ENCODE measurements at places on chromosomes 12 and 14.

GRCh38 chr12:101209319-101210302 lies at the start of gene SLC5A8:
SLC5A8 (minus strand) TSS chr12:101210238; CDS start chr12:101209848, 390 bp downstream.
- DNase-seq = no peak

- DNase-seq = no peak
These were observed 1035.0 kb downstream of the SLC16A7 start for GRCh38 chr12:60630796-60631195.

DNA sequence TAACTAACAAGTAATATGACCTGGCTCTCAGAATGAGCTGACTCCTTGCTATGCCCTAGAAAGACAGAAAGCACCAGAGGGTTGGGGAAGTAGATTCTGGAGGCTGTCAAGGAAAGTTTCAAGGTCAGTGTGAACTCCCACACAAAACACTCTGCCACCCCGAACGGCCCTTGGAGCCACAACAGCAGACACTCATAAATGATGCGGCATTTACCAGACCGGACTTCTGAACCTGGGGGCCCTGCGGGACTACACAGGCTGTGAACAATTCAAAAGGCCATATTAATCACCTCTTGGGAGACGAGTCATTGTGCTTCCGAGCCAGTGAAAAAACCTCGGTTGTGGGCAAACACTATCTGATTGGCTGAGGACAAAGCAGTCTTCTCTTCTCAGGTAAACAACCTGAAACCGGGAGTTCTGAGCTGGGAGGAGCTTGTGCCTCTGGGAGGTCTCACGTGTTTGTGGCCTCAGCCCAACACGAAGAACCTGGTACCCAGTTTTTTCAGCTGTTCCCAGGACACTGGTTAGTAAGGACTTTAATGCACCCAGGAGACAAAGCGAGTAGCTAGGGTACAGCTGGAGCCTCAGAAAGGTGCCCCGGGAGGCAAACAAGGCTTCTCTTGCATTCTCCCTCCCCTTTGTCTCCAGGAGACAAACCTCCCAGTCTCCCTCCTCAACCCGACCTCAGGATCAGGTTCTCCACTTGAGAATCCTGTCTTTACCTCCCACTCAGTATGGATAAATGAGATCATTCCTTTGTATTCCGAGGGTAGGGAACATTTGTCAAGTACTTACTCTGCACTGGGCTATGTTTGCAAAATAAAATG lies 35.3 kb downstream of the VWF start:
- no peak for DNase-seq

GRCh38 chr12:56086608-56087007 lies 6.6 kb downstream of the ERBB3 start:
- no peak for DNase-seq

- DNase-seq = no peak
These were observed 398.8 kb upstream of the RGS6 start for GRCh38 chr14:71533390-71533789.

DNA sequence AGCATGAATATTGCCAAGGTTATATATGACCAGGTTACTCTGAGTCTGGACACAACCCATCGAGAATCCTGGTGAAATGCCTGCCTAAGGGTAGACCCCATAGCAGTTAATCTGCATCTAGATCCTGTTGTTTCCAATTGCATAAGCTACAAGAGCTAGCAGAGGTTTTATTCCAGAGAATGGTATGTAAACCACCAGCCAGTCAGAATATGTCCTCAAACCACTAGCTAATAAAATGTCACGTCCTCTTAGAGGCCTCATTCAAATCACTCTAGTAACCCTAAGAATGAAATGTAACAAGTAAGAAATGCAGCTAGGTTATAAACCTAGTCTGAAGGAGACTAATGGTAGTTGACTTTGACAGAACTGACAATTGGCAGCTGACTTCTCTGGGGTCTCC lies 9.0 kb upstream of the YLPM1 start:
- DNase-seq = no peak

- DNase-seq = peak; percentile 45
These were observed 192.4 kb upstream of the SLC16A7 start for GRCh38 chr12:59403259-59403932.

DNA sequence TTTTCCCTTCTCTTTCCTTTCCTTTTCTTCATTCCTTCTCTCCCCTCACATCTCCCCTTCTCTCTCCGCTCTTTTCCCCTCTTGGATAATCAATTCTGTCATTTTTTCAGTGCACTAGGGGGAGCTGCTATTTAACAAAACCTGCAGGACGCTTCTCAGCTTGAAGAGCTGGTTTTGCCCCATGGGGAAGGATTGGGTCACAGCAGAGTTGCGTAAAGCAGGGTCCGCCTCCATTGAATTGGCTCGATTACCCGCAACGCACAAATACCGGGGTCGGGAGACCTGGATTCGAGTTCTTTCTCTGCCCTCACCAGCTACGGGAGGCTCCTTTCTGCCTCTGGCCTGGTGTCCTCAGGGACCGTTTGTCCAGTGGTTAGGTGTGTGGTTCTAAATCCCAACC lies 42.1 kb upstream of the CHGA start:
- DNase-seq = no peak

- peak; percentile 13 for DNase-seq
These were observed 62.2 kb upstream of the OR4E1 start for GRCh38 chr14:21735639-21736307.

- no peak for DNase-seq
These were observed 461.2 kb downstream of the TMEM121 start for GRCh38 chr14:105987563-105987962.

DNA sequence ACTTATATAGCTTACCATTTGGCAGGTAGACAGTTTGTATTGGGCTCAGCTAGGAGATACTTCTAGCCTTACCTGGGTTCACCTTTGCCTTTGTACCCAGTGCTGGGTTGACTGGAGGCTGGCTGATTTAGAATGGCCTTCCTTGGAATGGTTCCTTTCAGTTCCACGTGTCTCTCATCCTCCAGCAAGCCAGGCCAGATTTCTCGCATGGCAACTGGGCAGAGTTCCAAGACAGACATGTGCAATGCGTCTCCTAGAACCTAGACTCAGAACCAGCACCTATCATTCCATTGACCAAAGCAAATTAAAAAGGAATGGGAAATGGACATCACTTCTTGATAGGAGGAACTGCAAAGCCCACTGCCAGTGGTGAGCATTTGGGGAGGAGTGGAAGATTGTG lies 79.1 kb upstream of the BDKRB2 start:
- no peak for DNase-seq

- DNase-seq = peak; percentile 69
These were observed 23.2 kb upstream of the ESRRB start for GRCh38 chr14:76352639-76353281.

DNA sequence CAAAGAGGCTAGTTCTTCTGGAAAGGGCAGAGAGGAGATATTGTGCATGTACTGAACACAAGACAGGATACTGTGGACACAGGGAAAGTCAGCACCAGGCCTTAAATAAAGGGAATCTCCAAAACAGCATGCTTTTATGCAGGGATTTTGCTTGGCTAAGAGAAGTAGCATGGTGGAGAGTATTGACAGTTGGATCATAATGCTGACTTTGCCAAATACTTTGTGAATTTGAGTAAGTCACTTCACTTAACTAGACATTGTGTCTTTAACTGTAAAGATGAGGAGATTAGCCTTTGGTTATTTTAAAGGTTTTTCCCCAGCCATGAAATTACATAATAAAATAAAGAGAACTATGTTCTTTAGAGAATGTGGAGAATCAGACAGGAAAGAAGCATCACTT lies 24.5 kb downstream of the GALNT8 start:
- no peak for DNase-seq

DNA sequence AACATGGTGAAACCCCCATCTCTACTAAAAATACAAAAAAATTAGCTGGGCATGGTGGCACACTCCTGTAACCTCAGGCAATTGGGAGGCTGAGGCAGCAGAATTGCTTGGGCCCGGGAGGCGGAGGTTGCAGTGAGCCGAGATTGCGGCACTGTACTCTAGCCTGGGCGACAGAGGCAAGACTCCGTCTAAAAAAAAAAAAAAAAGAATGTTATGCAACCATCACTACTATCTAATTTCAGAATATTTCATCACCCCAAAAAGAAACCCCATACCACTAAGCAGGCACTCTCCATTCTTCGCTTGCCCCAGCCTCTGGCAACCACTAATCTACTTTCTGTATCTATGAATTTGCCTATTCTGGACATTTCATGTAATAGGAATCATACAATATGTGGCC lies 68.8 kb upstream of the AMN start:
- no peak for DNase-seq

GRCh38 chr14:22456998-22457594 lies 131.9 kb downstream of the DAD1 start:
- DNase-seq = no peak

DNA sequence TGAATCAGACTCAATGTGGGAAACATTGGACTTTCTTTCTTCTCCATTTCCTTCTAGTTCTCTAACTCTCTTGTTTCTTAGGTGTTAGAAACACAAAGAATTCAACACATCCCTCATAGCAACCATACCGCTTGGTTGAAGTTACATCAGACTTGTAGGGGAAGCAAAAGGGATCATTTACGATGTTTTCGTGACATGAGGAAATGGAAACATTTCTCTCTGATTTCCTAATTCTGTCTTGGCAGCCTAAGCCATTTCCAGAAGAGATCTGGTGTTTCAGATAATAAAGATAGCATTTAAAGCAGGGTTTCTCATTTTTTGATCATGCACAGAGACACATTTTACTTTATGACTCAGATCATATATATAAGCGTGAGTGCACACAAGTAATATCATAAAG lies 202.0 kb downstream of the TMEM132C start:
- no peak for DNase-seq

GRCh38 chr12:112927925-112928324 lies 10.3 kb upstream of the OAS3 start:
- no peak for DNase-seq

DNA sequence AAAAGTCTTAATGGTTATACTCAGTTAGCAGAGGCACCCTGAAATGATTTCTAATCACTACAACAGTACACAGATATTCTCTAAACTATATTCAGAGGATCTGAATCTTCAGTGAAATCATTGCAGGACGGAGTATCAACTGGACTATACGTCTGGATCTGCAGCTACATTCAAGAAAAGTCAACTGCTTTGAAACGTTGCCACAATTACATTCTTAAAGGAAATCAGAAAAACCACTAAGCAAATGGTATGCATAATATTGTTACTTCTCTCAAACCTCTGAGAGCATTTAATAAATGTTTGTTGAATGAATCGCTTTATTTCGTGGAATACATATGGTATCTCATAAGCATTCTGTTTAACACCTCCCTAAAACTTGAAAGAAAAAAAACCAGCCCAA lies 67.4 kb downstream of the MED13L start:
- DNase-seq = no peak

GRCh38 chr12:85759091-85759490 lies 77.1 kb downstream of the RASSF9 start:
- no peak for DNase-seq

Data from activated CD4-positive, alpha-beta T cell treated with anti-CD3 and anti-CD28 coated beads for 48 hours (primary cell).